ENCODE measurements at places on chromosomes 5 and 9.

- no peaks in the 10 kb centered on the region for H3K36me3 ChIP-seq
- H3K4me1 ChIP-seq = peaks cover 54% of the 10 kb centered on the region
- H3K27ac ChIP-seq = peak overlapping the region; percentile 64
- H3K4me3 ChIP-seq = no peak overlapping the region
- H3K27me3 ChIP-seq = peaks cover 3% of the 10 kb centered on the region
- DNase-seq = no peak
Observed at GRCh38 chr5:133869519-133870335, 98.7 kb downstream of the C5orf15 start.

GRCh38 chr5:51846015-51846414 is 462.8 kb downstream of the ISL1 start:
- no peaks in the 10 kb centered on the region for H3K4me1 ChIP-seq
- no peak overlapping the region for H3K4me3 ChIP-seq
- H3K27me3 ChIP-seq = no peaks in the 10 kb centered on the region

DNA sequence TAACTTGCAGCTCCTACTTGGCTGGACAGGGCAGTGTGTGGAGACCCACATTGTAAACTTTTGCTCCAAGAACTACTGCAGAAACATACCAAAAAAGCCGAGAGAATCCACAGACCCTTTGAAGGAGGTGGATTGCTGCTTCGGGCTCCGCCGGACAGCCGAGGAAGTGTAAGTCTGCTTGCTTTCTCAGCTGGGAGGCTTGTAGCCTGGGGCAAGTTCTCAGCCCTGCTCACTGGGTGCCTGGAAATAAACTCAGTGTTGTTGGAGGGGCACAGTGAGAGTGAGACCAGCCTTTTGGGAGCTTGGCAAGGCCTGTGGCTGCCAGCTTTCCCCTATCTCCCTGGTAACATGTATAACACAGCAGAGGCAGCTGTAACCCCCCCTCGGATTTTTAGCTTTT is 215.6 kb downstream of the SYK start:
- H3K27ac ChIP-seq = no peak overlapping the region
- no peak overlapping the region for H3K4me3 ChIP-seq
- peaks cover 39% of the 10 kb centered on the region for H3K27me3 ChIP-seq
- DNase-seq = no peak
- peaks cover 2% of the 10 kb centered on the region for H3K4me1 ChIP-seq

DNA sequence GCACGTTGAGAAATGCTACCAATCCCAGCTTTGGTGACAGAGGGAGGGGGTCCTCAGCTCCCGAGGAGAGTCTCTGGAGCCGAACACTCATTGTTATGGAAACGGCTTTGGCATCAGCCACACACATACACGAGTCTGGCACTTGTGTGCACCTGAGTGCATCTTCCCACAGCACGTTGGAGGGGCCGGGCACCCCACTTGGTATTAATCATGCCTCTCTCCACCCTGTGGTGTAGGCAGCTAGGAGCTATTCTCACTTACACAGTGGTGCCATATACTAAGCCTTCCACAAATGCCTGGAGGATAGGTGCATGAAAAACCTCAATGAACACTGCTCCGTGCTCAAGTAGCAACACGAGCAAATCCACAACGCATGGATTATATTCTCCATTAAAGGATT is 133.9 kb upstream of the PANK3 start:
- H3K36me3 ChIP-seq = no peaks in the 10 kb centered on the region
- H3K27me3 ChIP-seq = peaks cover 4% of the 10 kb centered on the region
- no peak overlapping the region for H3K27ac ChIP-seq
- no peak for DNase-seq
- no peak overlapping the region for H3K4me3 ChIP-seq

GRCh38 chr5:99243111-99243510 is 314.3 kb upstream of the CHD1 start:
- no peak for DNase-seq
- no peaks in the 10 kb centered on the region for H3K4me1 ChIP-seq
- peaks cover 3% of the 10 kb centered on the region for H3K27me3 ChIP-seq
- H3K36me3 ChIP-seq = no peaks in the 10 kb centered on the region

DNA sequence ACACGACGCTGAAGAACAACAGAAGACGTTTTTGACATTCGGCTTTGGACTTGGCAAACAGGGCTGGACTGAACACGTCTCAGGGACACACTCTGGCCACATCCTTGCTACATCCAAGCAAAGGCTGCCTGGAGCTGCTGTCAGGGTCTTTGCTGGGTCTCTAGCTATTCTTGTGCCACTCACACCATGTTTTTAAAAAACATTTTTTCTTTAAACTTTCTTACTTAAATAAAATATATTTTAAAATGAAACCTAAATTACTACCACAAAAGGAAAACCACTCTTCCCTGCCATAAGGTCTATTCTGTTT is 128.3 kb upstream of the PHYKPL start:
- peaks cover 3% of the 10 kb centered on the region for H3K4me1 ChIP-seq
- H3K36me3 ChIP-seq = no peaks in the 10 kb centered on the region
- H3K27ac ChIP-seq = no peak overlapping the region
- H3K4me3 ChIP-seq = no peak overlapping the region
- DNase-seq = no peak

- no peaks in the 10 kb centered on the region for H3K4me1 ChIP-seq
- H3K4me3 ChIP-seq = no peak overlapping the region
- H3K27ac ChIP-seq = no peak overlapping the region
- H3K27me3 ChIP-seq = peaks cover 6% of the 10 kb centered on the region
- no peaks in the 10 kb centered on the region for H3K36me3 ChIP-seq
Observed at GRCh38 chr5:57405984-57406383, 76.6 kb downstream of the ACTBL2 start.

DNA sequence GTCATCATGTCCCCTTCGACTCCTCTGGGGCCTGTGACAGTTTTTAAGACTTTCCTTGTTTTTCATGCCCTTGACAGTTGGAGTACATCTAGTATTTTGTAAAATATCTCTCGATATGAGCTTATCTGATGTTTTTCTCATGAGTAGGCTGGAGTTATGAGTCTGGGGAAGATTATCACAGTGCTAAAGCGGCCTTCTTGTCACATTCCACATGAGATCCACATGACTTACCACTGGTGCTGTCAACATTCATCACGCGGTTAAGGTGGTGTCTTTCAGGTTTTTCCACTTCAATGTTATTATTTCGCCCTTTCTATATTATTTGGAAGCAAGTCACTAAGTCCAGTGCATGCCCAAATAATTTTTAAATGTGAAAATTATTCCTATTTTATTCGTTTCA is 17.1 kb upstream of the CAST start:
- no peak for DNase-seq
- H3K4me3 ChIP-seq = no peak overlapping the region
- H3K4me1 ChIP-seq = peaks cover 4% of the 10 kb centered on the region
- peaks cover 2% of the 10 kb centered on the region for H3K27me3 ChIP-seq
- no peak overlapping the region for H3K27ac ChIP-seq

DNA sequence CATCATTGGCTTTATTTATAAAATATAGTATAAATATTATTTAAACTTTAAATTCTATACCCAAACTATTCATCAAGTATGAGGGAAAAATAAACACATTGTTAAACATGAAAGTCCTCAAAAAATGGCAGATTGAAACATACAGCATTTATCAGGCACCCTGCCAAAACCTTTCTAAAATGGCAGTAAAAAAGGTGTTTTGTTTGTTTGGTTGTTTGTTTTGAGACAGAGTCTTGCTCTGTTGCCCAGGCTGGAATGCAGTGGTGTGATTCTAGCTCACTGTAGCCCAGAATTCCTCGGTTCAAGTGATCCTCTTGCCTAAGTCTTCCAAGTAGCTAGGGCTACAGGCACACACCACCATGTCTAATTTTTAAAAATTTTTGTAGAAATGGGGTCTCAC is 60.1 kb upstream of the ECM2 start:
- no peaks in the 10 kb centered on the region for H3K4me1 ChIP-seq
- no peaks in the 10 kb centered on the region for H3K27me3 ChIP-seq
- no peak for DNase-seq
- no peak overlapping the region for H3K27ac ChIP-seq
- no peaks in the 10 kb centered on the region for H3K36me3 ChIP-seq

DNA sequence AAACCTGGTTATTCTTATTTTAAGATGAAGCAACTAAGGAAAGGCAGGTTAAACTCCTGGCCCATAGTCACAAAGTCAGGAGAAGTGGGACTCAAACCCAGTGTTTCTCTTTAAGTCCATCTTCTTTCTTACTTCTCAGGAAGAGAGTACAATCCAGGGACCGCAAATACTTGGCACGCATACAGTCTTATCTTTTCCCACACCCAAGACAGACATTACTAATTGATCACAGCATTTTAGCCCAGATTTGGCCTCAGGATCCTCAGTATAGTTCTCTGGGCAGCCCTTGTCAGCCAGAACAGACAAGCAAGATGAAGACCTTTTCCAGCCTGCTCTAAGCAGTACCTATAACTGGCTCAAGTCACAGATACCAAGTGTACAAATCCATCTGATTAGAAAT is 125.5 kb upstream of the RAI14 start:
- H3K36me3 ChIP-seq = no peaks in the 10 kb centered on the region
- no peak overlapping the region for H3K4me3 ChIP-seq
- no peak overlapping the region for H3K27ac ChIP-seq

DNA sequence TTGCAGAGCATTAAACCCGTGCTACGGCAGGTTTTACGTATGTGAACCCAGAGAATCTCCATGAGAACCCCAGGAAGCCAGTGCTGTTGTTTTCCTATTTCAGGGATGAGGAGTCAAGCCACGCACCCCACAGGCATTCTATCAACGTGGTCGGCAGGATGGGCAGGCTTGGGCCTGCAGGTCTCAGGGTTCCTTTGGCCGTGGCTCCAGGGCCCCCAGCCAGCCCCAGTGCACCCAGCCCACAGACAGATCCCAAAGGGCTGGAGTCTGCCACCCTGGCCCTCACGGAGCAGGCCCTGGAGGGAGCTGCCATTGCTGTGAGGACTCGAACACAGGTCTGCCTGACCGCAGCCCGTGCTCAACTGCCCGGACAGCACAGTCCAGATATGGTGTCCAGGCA is 77.1 kb upstream of the STXBP1 start:
- DNase-seq = no peak
- no peaks in the 10 kb centered on the region for H3K36me3 ChIP-seq
- H3K4me3 ChIP-seq = no peak overlapping the region
- H3K27ac ChIP-seq = no peak overlapping the region
- H3K27me3 ChIP-seq = no peaks in the 10 kb centered on the region
- H3K4me1 ChIP-seq = no peaks in the 10 kb centered on the region

DNA sequence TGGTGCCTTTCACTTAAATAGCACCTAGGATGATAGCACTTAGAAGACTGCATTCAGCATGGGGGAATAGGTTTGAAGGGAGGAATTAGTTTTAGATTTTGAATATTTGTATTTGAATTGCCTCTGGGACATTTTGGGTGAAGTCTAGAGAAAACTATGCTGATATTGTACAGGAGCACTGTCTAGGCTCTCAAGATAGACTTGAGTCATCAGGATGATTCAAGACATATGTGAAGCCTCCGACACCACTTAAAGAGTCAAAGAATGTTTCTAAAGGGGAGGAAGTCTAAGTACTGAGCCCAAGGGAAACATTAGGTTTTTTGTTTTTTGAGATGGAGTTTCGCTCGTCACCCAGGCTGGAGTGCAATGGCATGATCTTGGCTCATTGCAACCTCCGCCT is 63.9 kb upstream of the CCDC180 start:
- H3K27ac ChIP-seq = no peak overlapping the region
- peaks cover 9% of the 10 kb centered on the region for H3K4me1 ChIP-seq
- no peak for DNase-seq

DNA sequence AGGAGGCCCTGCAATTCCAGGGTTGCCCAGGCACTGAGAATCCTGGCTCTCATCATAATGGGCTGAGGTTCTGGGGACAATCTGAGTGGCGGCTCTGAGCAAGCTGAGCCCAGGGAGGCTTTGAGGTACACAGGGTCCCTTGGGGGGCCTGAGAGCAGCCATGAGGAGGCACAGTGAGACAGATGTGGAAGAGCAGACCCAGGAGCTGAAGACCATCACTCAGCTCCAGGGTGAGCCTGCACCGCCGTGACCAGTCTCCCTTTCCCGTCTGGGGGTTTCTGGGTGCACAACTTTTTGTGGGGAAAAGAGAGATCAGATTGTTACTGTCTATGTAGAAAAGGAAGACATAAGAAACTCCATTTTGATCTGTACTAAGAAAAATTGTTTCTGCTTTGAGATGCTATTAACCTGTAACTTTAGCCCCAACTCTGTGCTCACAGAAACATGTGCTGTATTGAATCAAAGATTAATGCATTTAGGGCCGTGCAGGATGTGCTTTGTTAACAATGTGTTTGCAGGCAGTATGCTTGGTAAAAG is at the start of gene CCDC183:
CCDC183 (plus strand) TSS at position 101 of the 537 bp plus-strand sequence; CDS start at position 161, 60 bp downstream.
- H3K27me3 ChIP-seq = peaks cover 10% of the 10 kb centered on the region
- peaks cover 18% of the 10 kb centered on the region for H3K4me1 ChIP-seq
- no peak within 1 kb of the TSS for H3K27ac ChIP-seq
- DNase-seq = no peak
- no peaks in the 10 kb centered on the region for H3K36me3 ChIP-seq

DNA sequence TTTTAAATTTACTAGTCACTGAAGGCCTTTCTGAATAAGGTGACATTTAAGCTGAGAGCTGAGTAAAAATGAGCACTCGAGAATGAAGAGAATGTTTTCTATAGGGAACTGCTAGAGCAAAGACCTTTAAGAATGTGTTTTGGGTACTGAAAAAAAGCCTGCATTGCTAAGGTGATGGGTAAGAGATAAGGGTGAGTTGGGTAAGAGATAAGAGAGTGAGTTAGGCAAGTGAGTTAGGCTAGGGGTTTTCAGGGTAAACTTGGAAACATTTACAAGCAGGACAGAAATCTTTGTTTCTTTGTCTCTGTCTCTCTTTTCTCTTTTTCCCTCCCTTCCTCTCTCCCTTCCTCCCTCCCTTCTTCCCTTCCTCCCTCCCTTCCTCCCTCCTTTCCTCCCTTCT is 5.6 kb downstream of the RAD23B start:
- H3K4me1 ChIP-seq = peaks cover 78% of the 10 kb centered on the region
- H3K27me3 ChIP-seq = no peaks in the 10 kb centered on the region
- H3K36me3 ChIP-seq = peaks cover 33% of the 10 kb centered on the region
- peak overlapping the region; percentile 8 for H3K4me3 ChIP-seq
- H3K27ac ChIP-seq = peak overlapping the region; percentile 47

DNA sequence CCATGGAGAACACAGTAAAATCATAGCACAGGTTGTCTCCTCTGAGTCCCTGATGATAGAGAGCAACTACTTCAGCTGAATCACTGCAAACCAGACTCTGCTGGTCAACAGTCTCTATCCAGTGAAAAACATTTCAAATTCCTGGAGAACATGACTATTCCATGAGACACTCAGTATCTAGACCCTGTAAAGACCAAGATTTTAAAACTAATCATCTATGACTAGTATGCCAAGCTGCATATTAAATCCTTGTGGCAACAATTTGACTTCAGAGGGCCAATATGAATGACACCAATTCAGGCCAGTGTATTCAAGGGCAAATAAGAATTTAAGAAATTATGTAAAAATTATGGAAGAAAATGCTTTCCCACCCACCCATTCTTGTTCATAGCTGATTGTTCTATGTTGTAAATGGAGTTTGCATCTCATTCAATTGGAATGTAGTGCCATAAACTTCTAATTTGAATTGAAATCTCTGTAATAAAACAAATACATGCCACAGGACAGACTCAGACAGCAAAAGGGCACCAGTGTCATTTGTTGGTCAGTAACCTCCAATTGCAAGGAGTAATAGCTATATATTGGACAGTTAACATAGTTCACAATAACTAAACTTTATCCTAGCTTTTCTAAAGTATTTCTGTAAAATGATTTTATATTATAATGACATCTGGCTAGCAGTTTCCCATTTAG is 80.1 kb upstream of the LPAR1 start:
- H3K36me3 ChIP-seq = no peaks in the 10 kb centered on the region
- no peaks in the 10 kb centered on the region for H3K27me3 ChIP-seq
- H3K4me3 ChIP-seq = no peak overlapping the region
- no peak for DNase-seq
- H3K27ac ChIP-seq = no peak overlapping the region

Measured in activated naive CD8-positive, alpha-beta T cell treated with anti-CD3 and anti-CD28 coated beads, Interleukin-2, amount 50 U/mL, for 24 hours (primary cell).